ENCODE measurements at places on chromosomes 7 and 10.
A peak's percentile ranks its signal among the peaks of the same experiment; 100 is the strongest.

- DNase-seq = no peak
Observed at GRCh38 chr7:142668495-142668894, 80.8 kb upstream of the PRSS1 start.

GRCh38 chr10:119259345-119259744 lies 52.0 kb downstream of the GRK5 start:
- DNase-seq = no peak

DNA sequence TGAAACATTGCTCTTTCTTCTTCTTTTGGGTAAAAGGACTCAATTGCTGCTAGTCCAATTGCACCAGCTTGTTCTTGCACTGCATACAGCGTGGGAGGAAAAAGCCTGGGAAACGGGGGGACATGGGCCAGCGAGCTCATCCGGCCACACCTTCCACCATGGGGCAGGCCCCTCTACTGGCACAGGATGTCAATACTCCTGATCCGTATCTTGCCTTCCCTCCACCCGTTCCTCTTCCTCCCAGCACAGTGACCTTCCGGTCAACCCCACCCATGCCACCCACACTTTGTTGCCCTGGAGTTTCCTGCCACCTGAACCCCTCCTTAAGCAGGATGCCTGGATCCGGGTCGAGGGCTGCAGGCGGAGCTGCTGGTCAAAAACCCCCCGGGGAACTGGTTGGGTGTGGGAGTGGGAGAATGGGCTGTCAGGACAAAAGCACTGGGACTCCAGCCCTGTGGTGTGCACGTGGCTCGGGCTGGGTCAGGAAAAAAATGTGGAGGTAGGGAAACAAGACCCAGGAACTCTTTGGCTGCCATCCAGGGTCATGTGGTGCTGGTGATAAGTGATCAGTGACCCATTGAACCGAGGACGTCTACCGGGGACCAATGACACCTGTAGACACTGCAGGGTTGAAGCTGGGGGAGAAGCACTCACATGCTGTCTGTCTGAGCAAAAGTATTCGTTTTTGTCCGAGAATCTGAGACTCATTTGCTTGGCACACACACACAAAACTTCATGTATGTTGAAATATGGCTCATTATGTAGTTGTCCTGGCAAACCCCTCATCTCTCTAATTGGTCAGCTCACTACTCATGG lies 8.1 kb downstream of the IL2RA start:
- no peak for DNase-seq

DNA sequence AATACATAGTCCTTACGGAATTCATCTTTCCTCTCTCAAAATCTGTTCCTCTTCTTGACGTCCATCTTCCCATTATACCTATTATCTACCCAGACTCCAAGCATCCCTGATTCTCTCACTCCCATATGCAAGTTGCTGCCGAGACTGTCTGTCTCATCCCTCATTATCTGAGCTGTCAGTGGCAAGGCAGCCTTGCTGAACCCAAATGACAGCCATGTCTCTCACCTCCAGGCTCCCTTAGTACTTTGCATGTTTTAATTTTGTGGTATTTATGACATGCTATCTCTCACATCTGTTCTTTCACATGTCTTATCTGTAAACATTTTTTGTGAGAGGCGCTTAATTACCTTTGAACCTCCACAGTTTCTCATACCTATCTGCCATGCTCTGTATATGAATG lies 54.4 kb upstream of the IFRD1 start:
- no peak for DNase-seq

GRCh38 chr10:45418849-45419675 lies 45.0 kb downstream of the ALOX5 start:
- peak; percentile 20 for DNase-seq

- no peak for DNase-seq
Observed at GRCh38 chr7:87475359-87476178, at the start of gene ABCB4. Gene ABCB4 (minus strand): TSS chr7:87475680. CDS start chr7:87475465, 215 bp downstream.

GRCh38 chr10:123795846-123796590 lies 95.6 kb downstream of the CPXM2 start:
- DNase-seq = no peak

DNA sequence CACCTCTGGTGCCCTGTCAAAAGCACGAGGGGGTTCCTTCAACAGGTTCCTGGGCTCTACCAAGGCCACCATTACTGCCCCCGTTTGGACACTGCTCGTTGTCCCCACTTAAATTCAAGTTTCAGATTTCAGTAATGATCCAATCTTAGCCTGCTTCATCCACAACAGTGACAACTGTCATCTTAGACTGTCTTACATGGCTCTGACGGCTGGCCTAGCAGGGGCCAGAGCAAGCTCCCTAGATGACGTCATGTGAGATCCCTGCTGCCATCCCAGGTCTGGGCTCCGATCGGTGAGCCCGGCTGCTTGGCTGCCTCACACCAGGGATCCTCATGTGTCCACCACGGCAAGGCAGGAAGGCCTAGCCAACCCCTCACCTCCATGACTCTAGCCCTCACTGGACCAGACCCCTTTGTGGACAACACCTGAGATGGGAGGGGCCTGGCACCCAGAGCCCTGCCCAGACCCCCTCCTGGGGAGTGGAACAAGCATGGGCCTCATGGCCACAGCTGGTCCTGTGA lies 82.5 kb downstream of the FAM53B start:
- DNase-seq = no peak

GRCh38 chr10:16944986-16945385 lies 127.8 kb upstream of the RSU1 start:
- DNase-seq = no peak

DNA sequence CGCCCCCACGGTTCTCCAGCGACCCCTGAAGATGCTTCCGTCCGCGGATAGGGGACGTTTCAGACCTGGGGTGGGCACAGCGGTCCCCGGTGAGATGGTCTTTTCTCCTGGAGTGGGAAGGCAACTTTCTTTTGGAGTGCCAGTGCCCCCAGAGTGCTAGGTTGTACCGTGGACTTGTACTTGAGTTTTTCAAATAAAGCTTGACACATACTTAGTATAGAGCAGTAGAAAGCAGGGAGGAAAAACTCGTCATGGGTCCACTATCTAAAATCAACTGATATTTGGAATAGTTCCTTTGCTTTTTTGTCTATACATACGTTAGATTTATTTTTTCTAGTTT lies 28.4 kb downstream of the RBM20 start:
- DNase-seq = no peak

GRCh38 chr7:17773289-17773626 lies 167.0 kb downstream of the SNX13 start:
- no peak for DNase-seq

DNA sequence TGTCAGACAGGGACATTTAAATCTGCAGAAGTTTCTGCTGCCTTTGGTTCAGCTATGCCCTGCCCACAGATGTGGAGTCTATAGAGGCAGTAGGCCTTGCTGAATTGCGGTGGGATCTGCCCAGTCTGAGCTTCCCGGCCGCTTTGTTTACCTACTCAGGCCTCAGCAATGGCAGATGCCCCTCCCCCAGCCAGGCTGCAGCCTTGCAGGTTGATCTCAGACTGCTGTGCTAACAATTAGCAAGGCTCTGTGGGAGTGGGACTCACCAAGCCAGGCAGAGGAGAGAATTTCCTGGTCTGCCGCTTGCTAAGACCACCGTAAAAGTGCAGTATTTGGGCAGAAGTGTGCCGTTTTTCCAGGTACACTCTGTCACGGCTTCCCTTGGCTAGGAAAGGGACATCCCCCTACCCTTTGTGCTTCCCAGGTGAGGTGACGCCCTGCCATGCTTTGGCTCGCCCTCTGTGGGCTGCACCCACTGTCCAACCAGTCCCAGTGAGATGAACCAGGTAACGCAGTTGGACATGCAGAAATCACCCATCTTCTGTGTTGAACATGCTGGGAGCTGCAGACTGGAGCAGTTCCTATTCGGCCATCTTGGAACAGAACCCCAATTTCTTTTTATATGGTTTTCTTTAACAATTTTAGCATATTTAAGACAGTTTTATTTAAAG lies 28.4 kb upstream of the VWDE start:
- no peak for DNase-seq

DNA sequence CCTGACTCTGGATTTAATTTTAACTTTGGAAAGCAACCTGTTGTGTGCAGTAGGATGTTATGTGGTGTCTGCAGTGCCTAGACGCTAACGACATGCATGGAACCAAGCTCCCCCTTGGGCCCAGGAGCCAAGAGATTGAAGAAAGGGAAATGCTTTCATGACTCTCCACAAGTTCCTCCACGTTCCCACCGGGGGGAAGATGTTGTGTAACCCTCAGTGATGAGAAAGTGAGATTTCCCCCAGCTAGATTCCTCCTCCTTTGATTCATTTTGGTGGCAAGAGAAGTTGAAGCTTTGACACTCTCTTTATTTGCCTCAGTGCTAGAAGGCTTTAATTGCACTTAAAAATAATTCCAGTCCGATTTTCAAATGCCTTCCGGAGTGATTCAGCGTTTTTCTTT lies 157.9 kb upstream of the INSYN2A start:
- no peak for DNase-seq

- no peak for DNase-seq
Observed at GRCh38 chr10:80555415-80555814, 17.7 kb downstream of the SH2D4B start.

DNA sequence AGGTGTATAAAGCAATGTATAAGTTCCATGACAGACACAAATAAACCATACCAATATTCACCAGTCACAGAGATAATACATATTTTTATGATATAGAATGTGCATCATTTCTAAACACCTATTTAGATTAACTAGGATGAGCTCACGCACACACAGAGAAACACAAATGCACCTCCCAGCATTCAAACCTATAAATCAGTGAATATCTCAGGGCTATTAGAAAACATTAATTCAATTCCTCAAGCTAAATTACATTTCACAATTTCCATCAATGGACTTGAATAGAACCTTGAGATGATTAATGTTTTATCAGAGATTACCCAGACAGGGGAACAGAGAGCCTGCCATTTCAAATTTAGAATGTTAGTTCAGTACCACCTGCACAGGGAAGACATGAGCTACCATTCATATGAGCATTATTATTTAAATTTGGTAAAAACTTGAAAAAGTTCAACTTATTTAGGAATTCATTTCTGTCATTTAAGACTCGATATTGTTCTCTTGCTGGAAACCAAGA lies 221.7 kb downstream of the PARD3 start:
- DNase-seq = no peak

DNA sequence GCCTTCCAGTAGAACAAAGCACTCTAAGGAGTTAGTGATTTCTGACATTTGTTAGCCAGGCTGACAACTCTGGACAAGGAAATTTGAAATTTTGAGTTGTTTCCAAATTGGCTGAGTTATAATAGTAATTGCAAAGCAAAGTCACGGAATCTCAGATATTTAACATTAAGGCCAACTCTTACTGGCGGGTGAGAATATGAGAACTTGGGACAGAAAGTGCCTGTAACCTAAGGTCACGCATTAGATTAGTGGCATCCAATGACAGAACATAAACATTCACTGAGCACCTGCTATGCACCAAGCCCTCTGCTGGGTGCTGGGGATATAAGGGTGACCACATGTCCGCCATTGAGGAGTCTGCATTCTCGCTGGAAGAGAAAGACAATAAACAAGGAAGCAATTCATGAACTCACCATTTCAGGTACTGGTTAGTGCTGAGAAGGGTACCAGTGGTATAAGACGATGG lies 45.5 kb upstream of the CHST15 start:
- no peak for DNase-seq

GRCh38 chr10:119087271-119087882 lies 6.8 kb upstream of the EIF3A start:
- no peak for DNase-seq

DNA sequence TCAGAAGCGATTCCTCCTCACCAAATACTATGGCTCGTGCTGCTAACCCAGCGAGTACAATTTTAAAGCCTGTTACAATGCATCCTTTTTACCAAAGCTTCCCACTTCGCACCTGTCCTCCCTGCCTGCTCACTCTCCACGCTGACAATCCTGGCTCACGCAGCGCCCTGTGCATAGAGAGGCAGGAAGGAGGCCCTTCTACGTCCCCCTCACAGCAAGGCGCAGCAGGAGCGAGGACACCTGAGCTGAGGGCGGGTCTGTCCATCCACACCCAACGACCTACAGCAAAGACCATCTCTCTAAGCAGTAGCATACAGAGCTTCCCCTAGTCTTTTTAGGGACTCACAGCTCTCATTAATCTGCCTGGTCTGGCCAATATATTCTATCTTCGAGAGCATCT lies 46.0 kb downstream of the MKI67 start:
- DNase-seq = no peak

- no peak for DNase-seq
Observed at GRCh38 chr10:79386637-79387465, 39.6 kb downstream of the PPIF start.

DNA sequence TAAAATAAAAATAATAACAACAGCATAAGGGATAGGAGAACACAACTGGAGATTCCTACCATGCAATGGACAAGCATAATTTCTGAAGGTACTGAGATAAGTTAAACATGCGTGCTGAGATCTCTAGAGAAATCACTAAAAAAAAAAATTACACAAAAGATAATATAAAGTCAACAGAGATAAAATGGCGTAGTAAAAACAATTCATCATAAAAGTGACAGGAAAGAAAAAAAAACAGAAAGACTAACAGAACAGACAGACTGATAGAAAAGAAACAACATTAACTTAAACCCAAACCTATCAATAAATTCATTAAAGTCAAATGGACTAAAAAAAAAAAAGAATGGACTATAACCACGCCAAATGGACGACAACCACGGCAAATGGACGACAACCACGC lies 56.4 kb downstream of the NCAPG2 start:
- no peak for DNase-seq

DNA sequence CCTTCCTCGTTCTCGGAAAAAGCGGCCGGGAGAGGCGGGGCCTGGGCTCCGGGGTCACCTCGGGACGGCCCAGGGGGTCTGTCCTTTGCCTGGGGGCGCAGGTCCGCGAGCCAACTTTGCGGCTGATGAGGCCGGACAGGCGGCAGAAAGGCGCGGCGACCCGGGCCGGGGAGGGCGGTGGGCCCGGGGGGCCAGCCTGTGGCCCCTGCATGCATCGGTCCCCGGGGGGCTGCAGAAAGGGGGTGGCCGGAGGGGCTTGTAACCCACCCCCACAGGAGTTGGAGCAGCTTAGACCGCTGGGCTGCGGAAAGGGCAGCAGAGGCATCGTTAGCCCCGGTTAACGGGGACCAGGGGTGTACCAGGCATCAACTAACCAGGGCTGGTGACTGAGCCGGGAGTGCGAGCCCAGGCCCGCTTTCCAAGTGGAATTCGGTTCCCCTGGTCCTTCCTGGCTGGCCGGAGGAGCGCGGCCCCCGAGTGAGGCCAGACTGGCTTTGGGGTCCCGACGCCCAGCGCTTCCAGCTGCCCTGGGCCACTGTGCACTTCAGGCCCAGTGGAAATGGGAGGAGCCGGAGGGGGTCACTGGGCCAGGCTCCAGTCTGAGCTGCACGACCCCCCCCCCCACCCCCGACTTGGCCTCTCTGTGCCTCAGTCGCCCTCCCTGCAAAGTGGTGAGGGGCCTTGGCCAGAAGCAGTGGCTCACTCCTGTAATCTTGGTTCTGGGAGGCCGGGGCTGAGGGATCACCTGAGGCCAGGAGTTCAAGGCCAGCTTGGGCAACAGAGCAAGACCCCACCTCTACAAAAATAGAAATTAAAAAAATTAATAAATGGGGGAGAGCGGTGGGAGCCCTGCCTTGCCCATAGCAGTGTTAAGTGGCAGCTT lies 919 bp downstream of the SLC29A4 start:
- DNase-seq = no peak

All from stimulated activated CD8-positive, alpha-beta memory T cell treated with anti-CD3 and anti-CD28 coated beads, Interleukin-4, amount 100 ng/mL, for 1 hour (primary cell).